ENCODE measurements at places on chromosomes 1 and 21.

DNA sequence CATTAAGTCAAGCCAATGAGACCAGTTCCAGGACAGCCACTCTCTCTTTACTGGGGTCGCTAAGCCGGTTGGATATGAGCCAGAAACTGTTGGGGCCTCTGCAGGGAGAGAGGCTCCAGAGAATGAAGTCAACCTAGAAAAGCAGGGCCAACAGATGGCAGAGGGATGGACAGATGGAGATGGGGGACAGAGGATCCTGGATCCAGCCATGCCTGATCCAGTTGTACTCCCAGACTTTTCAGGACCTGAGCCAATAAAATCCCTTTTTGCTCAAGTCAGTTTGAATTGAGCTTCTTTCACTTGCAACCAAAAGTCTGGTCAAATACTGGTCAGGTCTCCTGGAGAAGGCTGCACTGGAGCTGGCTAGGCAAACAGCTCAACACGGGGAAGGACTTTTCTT is 2.2 kb downstream of the DHCR24 start:
- DNase-seq = no peak

GRCh38 chr1:162944974-162945674 is 84.1 kb upstream of the CCDC190 start:
- no peak for DNase-seq

DNA sequence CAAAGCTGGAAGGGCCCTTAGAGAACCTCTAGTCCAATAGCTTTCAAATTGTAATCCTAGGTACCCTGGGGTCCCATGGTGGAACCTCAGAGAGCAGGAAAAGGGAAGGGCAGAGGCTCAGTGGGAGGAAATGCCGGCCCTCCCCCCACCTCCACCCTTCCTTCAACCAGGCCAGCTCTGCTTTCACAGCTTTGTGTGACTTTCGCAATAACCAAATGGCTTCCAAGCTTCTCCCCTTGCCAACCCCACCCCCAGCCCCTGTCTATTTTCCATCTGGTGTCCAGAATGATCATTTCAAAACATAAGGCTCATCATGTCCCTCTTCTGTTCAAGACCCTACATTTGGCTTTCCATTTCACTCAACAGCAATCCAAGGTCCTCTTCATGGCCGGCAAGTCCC is 74.4 kb downstream of the CD58 start:
- no peak for DNase-seq

- DNase-seq = no peak
Measured at GRCh38 chr1:32198237-32199042, 2.0 kb upstream of the CCDC28B start.

GRCh38 chr1:147110872-147111271 is 61.4 kb downstream of the PRKAB2 start:
- no peak for DNase-seq

- DNase-seq = no peak
Measured at GRCh38 chr1:53367503-53368313, 39.8 kb upstream of the LRP8 start.

DNA sequence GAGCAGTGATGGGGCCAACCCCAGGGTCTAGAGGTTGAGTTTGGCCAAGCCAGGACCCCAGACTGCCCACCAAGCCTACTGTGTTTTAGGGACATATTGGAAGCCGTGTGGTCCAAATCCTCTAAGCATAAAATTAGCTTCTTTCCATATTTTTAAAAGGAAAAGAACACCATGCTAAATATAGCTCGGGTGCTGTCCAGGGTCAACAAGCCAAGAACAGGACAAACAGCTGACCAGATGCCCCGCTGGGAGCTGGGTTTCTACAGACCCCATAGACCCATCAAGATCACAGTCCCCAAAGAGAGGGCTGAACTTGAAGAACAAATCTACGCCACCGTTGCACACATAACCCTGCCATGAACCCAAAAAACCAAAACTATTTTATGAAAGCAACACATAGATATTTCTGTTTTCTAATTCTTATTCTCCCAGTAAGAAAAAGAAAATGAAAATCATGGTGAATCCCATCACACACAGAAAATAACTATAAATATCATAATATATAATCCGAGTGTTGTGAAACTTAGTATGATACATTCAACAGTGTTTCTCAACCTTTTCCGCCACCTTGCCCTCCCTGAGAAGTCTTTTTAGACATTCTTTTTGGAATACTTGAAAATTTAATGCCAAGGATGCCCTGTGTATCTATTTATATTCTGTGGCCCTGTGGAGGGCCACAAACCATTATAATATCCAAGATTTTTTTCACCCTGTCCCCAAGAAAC is 36.2 kb upstream of the FHAD1 start:
- DNase-seq = no peak

GRCh38 chr21:42986125-42986783 is 11.9 kb downstream of the PKNOX1 start:
- no peak for DNase-seq

- no peak for DNase-seq
Measured at GRCh38 chr1:219575563-219575962, 37.3 kb downstream of the ZC3H11B start.
